Right atrium auricular region (tissue), 2 donors: ENCODE measurements at places on chromosomes 7 and 10. TPM values are rescaled to one million over a fixed set of nuclear protein-coding genes. Genes with fewer than 3 reads are reported as not detected.

DNA sequence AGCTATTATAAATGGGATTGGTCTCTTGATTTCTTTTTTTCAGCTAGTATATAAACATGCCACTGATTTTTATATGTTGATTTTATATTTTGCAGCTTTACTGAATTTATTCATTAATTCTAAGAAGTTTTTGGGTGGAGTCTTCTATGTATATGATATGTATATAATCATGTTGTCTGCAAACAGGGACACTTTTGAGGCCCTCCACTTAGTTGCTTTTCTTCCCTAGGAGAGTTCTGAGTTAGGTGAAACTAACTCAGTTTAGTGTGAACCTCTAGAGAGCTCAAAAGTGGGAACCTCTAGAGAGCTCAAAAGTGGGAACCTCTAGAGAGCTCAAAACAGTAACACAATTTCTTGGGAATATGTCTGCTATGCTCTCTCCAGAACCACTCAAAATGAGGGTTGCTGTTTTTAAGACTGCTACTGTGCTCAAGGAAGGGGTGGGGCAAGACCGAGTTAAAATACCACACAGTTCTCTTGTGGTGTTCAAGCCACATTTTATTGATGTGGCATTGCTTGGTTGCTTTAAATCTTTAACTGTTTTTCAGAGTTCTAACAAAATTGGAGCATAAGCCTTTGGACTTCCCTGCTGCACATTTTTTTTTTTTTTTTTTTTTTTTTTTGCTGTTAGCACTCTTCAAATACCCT is 13.2 kb downstream of the CCDC7 start:
- DNase-seq: no peak

DNA sequence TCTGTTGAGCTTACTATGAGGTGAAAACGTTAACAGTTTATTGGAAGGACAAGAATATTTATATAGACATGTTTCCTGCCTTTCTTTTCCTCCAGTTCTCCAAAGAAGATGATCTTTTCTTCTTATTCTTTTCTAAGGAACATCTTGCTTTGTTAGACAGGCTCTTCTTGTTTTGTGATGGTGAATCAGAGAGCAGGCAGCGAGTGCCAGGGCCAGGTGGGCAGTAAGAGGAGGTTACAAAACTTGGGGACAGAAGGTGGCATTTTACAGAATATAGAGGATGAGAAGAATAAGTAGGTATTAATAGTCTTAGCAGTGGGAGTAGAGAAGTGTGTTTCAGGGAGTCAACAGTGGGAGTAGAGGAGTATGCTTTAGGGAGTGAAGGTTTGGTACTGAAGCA is 223.6 kb downstream of the ARL4A start:
- no peak for DNase-seq

DNA sequence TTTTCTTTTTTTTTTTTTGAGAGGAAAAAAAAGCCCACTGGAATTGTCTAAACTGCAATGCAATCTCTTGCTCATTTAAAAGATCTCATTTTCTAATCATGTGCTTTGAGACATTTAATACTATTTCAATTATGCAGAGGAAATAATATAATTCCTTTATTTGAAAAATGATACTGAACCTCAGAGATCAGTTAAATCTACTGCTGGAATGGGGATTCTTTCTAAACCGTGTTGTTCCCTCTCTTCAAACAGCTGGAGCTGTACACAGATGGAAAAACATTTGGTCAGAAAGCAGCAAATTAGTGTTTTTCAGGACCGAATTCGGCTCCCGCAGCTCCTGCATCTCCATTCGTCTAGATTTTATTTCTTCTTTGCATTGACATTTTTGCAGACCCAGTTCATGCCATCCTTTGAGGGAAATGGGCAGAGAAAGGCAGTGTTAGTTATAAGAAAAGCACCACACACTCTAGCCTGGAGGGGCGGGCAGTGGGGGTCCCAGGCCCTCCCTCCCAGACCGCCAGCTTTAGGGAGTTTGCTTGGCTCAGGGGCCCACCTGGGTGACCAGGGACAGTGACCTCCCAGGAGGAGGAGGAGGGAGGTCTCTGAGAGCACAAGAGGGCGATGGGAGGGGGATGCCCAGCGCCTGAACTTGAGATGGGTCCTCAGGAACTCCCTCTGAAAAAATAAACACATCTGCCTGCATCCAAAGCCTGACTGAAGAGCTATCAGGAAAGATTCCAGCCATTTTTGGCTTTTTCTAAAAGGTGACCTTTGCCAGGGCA is 32.4 kb downstream of the TRIM8 start:
- no peak for DNase-seq

- no peak for DNase-seq
Observed at GRCh38 chr7:96931891-96932290, 73.5 kb upstream of the DLX6 start.

GRCh38 chr7:43443381-43443780 is 139.5 kb upstream of the STK17A start:
- DNase-seq: no peak

DNA sequence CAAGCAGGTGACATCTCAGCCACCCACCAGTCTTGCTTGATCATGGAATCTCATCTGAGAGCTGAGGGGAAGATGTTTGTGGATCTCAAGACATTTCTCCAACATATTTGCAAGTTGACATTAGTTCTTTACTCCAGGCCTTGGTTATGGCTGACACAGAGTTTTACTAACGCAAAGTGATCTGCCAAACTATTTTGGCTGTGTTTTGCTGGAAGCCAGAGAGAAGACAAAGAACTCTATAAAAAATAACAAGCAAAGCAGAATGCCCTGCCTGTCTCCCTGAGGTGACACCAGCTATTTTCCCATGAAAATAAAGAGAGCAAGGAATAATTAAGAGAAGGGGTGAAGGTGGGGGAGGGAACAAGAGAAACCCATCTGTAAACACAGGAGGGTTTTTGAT is 286.4 kb downstream of the WDR11 start:
- no peak for DNase-seq

DNA sequence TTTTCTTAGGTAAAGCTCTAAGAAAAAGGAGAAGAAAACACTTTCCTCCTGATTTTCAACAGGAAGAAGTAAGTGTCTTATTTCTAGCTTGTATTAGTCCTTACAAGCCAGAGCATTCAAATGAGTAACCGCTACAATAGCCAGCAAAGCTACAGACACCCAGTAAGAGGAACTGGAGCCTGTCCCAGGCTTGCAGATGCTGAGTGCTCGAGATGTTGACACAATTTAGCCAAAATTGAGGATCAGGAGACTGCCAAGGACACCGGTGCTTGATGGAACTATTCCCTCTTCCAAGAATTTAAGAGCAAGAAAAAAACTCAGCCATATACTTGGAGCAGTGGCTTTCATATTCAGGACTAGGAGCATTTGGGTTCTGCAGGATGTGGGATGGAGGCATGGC is 149.3 kb upstream of the DPP6 start:
- no peak for DNase-seq

DNA sequence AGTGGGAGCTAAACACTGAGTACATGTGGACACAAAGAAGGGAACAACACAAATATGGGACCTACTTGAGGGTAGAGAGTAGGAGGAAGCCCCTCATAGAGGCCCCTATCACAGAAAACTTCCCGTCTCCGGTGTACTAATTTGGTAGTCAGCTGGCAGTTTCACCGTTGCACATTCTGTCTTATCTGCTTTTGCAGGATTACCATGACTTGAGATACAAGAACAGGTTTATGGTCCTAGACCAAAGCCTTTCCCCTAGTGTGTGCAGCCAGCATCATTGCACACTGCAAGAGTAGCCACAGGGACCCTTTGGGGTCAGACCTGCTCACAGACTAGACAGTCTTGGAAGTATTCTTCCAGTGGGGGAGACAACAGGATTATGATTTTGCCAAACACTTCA is 5.9 kb upstream of the IFIT1B start:
- no peak for DNase-seq

GRCh38 chr10:3438606-3439005 is 266.0 kb upstream of the PITRM1 start:
- DNase-seq: no peak

DNA sequence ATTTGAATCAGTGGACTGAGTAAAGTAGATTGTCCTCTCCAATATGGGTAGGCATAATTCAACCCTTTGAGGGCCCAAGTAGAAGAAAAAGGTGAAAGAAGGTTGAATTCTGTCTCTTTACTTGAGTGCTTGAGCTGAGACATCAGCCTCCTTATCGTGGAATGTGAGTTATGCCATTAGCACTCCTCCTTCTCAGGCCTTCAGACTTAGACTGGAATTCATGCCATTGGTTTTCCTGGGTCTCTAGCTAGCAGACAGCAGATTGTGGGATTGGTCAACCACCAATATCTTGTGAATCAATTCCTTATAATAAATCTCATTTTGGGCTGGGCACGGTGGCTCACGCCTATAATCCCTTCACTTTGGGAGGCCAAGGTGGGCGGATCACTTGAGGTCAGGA is 89.2 kb downstream of the CUL2 start:
- no peak for DNase-seq

- no peak for DNase-seq
Observed at GRCh38 chr10:15748126-15748525, 28.4 kb upstream of the ITGA8 start.

DNA sequence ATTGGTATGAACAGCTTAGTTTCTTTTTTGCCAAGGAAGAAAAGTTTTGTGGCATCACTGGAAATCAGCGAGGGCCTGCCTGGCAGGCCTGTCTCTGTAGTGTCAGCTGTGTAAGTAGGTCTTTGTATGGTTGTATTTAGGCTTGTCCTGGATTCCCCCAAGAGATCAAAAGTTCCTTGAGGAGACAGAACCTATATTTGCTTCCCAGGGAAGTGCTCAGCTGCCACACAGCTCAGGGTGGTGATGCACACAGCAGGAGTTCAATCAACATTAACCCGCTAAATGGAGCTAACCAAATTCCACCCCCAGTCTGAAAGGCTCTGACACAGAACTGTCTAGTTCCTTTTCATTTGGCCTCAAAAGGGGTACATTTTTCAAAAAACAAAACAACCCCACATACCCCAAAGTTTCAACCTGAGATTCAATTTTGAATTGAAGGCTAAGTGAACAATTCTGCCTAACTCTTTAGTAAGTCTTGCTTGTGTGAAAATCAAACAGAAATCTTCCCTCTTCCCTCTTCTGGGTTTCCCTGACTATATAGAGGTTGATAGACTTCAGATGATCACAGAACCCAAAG is 124.4 kb downstream of the CLEC2L start:
- no peak for DNase-seq

DNA sequence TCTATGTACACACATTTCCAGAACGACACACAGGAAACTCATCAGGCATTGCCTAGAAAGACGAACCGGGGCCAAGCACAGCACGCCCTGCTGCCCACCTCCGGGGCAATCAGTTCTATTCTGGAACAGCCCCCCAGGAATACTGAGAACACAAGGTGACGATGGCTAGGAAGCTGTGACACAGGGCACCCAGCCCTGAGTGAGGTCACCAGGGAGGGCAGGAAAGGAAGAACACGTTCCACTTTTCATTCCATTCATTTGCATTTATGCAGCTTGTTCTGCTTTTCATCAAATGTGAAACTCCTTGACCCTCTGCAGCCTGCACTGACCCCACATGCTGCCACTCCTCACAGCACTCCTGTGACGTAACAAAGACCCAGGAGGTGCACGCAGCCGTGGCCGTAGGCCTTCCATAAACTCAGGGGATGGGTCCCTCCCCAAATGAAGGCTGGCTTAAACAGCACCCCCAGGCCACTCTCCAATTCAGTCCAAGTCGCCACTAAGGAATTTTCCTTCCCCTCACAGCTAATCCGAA is 28.9 kb downstream of the MAD1L1 start:
- no peak for DNase-seq

GRCh38 chr7:95865716-95866371 is 93.5 kb downstream of the DYNC1I1 start:
- DNase-seq: no peak

DNA sequence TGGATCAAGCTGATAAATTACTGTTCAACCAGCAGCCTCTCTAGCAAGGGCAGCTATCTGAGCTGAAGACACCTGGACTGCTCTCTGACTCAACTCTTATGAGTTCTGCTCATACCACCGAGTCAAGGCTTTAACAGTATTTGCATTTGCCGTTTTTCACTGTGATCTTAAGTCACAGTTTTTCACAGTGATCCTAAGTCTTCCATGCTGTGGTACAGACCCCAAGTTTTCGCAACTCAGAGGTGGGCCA is 31.3 kb downstream of the PIP4K2A start:
- DNase-seq: no peak

DNA sequence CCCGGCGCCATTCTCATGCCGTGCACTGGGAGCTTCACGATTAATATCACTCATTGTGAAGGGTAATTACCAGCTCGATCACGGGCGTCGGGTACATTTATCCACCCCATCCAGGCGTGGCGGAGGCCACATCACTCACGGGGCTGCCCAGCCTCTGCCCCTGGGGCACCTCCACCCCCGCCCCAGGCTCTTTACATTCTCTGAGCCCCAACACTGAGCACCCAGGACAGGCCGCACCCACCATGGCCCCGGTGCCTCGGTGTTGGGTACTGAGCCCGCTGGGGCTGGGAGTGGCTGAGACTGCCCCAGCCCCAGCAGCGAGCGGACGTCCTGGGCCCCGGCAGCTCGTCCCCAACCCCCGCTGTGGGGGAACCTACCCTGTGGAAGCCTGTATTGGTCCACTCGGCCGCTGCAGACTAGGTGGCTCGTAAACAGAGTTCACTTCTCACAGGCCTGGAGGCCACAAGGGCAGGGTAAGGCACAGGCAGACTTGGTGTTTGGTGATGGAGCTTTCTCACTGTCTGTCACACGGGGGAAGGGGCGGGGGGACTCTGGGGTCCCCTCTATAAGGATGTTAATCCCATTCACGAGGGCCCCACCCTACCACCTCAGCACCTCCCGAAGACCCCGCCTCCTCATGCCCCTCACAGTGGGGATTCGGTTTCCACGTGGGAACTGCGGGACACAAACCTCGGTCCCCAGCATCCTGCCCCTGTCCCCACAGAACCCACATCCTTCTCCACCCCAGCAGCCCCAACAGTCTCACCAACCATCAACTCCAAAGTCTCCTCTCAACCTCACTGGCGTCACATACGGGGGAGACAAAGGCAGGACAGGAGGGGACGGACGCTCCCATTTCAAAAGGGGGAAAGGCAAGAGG is 184.1 kb downstream of the ELFN1 start:
- DNase-seq: no peak

DNA sequence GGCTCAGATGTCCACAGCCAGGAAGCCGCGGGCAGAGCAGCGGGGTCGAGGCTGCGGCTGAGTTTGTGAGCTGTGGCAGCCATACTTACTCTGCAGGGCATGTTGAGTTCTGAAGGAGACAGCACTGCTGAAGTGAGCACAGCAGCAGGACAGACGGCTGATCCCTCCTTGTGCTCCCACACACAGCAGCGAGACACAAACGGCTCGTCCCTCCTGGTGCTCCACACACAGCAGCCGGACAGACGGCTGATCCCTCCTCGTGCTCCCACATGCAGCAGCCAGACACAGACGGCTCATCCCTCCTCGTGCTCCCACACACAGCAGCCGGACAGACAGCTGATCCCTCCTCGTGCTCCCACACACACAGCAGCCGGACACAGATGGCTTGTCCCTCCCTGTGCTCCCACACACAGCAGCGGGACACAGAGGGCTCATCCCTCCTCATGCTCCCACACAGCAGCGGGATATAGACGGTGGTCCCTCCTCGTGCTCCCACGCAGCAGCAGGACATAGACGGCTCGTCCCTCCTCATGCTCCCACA is 305.1 kb downstream of the PTPRN2 start:
- no peak for DNase-seq

GRCh38 chr7:2086229-2086628 is 146.5 kb downstream of the MAD1L1 start:
- no peak for DNase-seq

DOCK1 gene
- 13.0 TPM for total RNA-seq

PRXL2A gene
- 81.2 TPM for total RNA-seq

ACSM6 gene
- total RNA-seq: not detected

HOXA5 gene
- total RNA-seq: 0.96 TPM

CAMK1D gene
- total RNA-seq: 27.2 TPM

ADAM8 gene
- total RNA-seq: 1.5 TPM
